ENCODE measurements at places on chromosomes 16 and 17.

GRCh38 chr17:74960570-74961342, 11.8 kb downstream of the HID1 start:
- DNase-seq, result peak; percentile 19

- DNase-seq, result no peak
Measured at GRCh38 chr16:12293913-12294312, 317.4 kb downstream of the SNX29 start.

- DNase-seq, result no peak
Measured at GRCh38 chr16:47565454-47565853, 104.3 kb downstream of the PHKB start.

DNA sequence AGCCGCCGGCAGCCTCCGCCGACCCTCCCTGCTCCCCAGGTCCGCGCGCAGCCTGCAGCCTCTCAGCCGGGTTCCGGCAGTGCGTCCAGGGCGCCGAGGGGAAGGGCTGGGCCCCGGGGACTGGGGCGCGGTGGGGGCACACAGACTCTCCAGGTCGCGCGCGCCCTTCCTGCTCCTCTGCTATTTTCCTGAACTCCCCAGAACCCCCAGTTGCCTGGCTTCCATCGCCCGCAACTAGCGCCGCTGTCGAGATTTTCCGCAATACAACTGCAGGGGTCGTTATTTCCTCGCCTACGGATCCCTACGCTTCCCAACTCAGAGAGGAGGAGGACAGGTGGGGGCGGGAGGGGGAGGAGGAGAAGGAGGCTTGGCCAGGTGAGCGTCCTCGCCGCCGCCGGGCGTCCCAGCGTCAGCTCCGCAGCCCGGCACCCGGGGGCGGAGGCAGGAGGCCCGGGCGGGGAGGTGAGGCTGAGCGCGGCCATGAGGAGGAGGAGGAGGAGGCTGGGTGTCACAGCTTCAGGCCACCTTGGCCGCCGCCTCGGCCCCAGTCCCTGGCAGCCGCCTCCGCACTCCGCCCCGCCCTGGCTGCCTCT, at the start of gene CA10:
CA10 (minus strand) TSS at position 265 of the 593 bp plus-strand sequence.
- no peak for DNase-seq

DNA sequence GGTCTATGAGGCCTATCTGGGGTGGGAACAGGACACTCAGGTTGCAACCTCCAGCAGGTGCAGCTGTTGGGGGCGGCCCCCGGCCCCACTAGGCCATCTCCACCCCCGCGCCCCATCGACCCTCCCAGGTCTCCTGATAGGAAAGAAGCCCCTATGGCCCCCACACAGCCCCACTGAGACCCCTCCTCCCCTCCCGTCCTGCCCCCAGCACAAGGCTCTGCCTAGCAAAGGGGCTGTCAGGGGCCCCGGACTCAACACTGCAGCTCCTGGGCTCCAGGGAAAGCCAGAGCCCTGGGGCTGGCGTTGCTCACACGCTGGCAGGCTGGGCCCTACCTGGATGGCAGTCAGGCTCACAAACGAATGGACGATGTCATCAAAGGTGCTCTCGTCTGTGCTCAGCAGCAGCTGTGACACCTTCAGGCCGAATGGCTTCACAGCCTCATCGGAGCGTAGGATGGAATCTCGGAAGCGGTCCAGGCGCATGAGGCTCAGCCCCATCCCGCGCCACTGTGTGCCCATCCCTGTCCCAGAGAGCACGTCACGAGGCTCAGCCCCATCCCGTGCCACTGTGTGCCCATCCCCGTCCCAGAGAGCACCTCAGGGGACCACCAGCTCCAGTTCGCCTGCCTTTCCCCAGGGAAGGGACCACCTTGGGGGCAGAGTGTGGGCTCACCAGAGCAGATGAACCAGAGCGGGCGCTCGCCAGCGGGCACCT, 7.3 kb downstream of the FASN start:
- DNase-seq, result no peak

- DNase-seq, result peak; percentile 57
Measured at GRCh38 chr16:71883168-71883848, 674 bp downstream of the ZNF821 start.
